ENCODE measurements at places on chromosomes 3 and 15. TPM values are rescaled to one million over a fixed set of nuclear protein-coding genes. Genes with fewer than 3 reads are reported as not detected.

GRCh38 chr3:56339671-56340070, 128.6 kb downstream of the ERC2 start:
- no peak for ATAC-seq

- peak; percentile 10 for ATAC-seq
These were observed 43.2 kb upstream of the POLG start for GRCh38 chr15:89377842-89378295.

- ATAC-seq: no peak
These were observed 270.3 kb upstream of the RORA start for GRCh38 chr15:61499376-61499775.

GRCh38 chr3:126101521-126101982, 17.6 kb upstream of the SLC41A3 start:
- no peak for ATAC-seq

DNA sequence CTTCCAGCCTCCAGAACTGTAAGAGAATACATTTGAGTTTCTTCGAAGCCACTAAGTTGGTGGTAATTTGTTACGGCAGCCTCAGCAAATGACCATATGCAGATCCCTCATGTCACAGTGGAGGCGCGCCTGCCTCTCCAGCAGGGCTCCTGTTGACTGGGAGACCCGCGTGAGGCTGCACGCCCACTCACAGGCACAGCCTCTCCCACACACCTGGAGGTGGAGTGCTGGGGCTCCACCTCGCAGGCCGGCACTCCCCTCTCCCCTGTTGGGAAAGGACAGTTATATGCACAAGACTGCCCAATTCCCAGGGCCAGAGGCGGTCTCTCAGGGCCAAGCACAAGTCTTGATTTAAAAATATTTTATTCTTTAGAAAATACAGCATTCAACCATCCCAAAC, 2.8 kb upstream of the TLR9 start:
- ATAC-seq: no peak

DNA sequence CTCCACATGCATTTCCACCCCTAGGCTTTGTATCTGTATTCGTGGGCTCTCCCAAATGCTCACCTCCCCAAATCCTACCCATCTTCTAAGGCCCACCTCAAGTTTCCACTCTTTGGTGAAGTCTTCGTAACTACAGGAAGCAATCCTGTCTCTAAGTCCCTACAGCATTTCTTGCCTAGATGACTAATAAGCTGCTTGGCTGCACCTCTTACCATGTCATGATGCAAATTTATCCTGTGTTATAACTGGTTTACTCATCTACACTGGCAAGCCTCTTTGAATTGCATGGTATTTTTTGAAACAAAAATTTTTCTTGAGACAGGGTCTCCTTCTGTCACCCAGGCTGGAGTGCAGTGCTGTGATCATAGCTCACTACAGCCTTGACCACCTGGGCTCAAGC, 73.3 kb downstream of the SETMAR start:
- no peak for ATAC-seq

GRCh38 chr3:69720824-69721223, 18.4 kb upstream of the MITF start:
- ATAC-seq: no peak

- ATAC-seq: no peak
These were observed 19.1 kb upstream of the EPB42 start for GRCh38 chr15:43239732-43240491.

DNA sequence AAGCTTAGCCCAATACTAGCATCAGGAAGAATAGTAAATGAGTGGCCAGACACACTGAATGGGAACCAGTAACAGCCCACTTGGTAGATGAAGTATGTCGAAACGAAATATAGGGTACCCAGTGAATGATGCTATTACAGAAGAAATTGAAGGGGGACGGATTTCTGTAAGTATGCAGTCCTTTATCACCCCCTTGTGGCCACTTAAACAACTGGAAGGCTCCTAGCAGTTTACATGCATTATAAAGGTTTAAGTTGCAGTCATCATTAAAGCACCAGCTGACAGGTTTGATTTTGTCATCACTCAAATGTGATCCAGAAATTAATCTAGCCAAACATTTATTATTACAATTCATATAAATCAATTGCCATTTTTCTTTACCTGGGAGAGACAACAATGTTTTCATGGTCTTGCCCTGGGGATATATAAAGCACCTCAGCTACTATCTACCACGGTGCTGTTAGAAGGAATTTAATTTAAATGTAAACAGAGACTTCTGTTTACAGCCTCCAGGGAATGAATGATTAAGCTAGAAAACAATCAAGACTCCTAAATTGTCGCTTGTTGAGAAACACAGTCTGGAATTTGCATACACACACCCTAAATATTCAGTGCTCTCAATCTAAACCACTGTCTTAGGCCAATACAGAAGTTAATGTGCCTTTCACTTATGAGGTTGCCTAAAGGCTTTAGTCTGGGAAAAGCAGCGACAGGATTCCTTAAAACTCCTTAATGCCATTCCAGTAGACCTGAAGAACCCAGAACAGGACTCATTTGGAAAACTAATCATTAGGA, 7.8 kb downstream of the EIF1B start:
- ATAC-seq: peak; percentile 44

GRCh38 chr3:104856741-104857140, 510.0 kb upstream of the ALCAM start:
- ATAC-seq: no peak

GRCh38 chr15:45548753-45549520, 26.4 kb upstream of the SLC30A4 start:
- no peak for ATAC-seq

DNA sequence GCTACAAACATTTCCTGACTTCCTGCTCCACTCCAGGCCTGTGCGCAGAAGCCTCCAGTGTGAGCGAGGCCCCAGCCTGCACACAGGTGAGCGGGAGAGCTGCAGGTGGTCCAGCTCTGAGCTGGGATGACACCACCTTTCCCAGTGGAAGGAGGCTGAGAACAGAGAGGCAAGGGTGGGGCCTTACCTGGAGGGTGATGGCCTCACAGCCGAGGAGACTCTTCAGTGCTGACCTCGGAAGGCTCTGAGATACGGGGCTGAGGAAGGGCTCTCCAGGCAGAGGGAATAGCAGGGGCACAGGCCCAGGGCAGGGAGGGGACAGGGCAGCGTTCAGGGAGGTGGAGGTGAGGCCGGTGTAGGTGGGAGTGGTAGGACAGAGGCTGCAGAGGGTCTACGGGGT, 70.8 kb downstream of the EFCAB12 start:
- ATAC-seq: no peak

TAGLN3 gene
- total RNA-seq: 1.5 TPM

SLC35A5 gene
- total RNA-seq: 25.7 TPM

CACNA2D2 gene
- 1.7 TPM for total RNA-seq

UROC1 gene
- total RNA-seq: not detected

CNTN6 gene
- 0.16 TPM for total RNA-seq

GOLGA8H gene
- total RNA-seq: 0.46 TPM
